Chondrocyte (in vitro differentiated cells): ENCODE measurements at places on chromosomes 12 and 14. TPM values are rescaled to one million over a fixed set of nuclear protein-coding genes. Genes with fewer than 3 reads are reported as not detected.

SBNO1 gene
- 33.5 to 37.7 TPM (median 37.3 TPM) in 3 replicates for total RNA-seq

MDM2 gene
- 146 to 160 TPM (median 158 TPM) in 3 replicates for total RNA-seq

AQP2 gene
- not detected in 3 replicates for total RNA-seq

TOMM20L gene
- not detected in 3 replicates for total RNA-seq

AGAP2 gene
- 1.9 to 3.1 TPM (median 1.9 TPM) in 3 replicates for total RNA-seq

GARIN6 gene
- total RNA-seq: not detected in 3 replicates

MEG3 gene
- total RNA-seq: not detected in 3 replicates

IFNG-AS1 gene
- total RNA-seq: 0.18 to 0.20 TPM in 2 of 3 replicates, not detected in the other

KRT76 gene
- not detected in 3 replicates for total RNA-seq

CABP1 gene
- not detected in 3 replicates for total RNA-seq

GSC gene
- not detected in 3 replicates for total RNA-seq

DNA sequence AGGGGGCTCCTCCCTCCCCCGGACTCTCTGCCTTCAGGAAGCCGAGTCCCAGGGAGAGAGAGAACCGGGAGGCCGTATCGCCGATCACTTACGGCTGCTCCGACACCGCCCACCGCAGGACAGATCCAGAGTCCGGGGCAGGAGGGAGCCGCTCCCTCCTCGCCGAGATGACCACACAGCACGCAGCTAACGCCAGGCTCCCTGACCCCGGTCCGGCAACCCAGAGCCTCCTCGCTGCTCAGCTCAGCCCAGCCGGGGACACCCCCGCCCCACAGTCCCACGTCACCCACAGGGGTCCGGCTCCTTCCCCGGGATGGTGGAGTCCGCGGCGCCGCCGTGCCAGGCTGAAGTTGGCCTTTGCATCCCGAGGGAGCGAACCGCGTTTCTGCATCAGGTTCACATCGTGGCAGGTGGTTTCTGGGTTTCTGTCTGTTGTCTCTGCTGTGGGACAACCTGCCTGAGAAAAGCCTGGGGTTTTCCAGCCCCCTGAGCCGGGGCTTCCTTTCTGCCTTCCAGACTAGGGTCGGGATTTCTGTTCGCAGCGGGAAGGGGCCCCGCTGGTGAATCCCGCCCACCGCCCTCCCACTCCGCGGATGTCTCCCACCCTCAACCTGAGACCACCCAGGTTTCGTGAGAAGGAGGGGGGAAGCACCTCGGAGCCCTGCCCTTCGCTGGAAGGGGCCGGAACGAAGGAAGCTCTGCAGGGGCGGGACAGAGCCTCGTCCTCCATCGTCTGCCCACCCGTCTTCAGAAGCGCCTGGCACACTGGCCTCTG lies 61.2 kb downstream of the NOC4L start:
- DNase-seq: no peak

- DNase-seq: no peak
Measured at GRCh38 chr14:23831596-23831995, 122.0 kb upstream of the DHRS4 start.

DNA sequence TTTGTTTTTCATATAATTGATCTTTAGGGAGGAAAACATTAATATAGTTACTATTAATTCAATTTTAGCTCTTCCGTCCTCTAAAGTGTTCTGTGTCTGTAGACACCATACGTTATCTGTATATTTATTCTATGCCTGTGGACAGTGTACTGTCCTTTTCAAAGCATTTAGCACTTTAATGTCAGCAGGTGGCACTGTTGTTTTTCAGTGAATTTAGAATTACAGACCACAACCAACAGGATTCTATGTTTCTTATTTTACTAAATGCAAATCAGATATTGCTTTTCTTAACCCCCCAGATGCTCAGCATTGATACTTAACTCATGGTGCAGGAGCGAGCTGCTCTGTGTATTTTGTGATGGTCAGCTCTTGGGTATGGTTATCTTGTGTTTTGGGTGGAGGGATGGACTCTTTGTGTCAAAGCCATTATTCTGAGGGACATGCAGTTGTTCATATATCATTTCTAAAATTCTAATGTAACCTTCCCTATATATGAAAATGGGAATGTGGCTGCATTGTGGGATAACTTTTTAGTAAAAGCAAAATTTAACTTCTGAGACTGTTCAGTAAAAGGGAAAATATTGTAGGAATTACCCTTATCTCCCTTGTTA lies 65.2 kb downstream of the PAPOLA start:
- DNase-seq: no peak

GRCh38 chr12:77830583-77831351 lies at the start of gene NAV3:
Gene NAV3 (plus strand): TSS chr12:77830894. CDS start chr12:77831462, 568 bp downstream.
- DNase-seq: no peak

- no peak for DNase-seq
Measured at GRCh38 chr12:77489331-77489970, 341.2 kb upstream of the NAV3 start.

DNA sequence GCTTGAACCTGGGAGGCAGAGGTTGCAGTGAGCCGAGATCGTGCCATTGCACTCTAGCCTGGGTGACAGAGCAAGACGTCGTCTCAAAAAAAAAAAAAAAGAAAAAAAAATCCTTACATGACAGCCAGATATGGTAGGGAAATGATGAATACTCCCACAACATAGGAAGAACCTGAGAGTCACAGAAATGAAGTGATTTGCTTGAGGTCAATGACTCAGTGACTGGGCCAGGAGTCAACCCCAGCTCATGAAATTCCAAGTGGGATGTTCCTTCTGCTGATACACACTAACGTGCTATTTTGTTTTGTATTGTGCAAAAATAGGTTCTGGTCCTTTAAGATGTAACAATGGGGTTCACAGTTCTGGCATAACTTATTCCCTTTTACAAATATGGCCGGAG lies 9.0 kb downstream of the RHOF start:
- no peak for DNase-seq

DNA sequence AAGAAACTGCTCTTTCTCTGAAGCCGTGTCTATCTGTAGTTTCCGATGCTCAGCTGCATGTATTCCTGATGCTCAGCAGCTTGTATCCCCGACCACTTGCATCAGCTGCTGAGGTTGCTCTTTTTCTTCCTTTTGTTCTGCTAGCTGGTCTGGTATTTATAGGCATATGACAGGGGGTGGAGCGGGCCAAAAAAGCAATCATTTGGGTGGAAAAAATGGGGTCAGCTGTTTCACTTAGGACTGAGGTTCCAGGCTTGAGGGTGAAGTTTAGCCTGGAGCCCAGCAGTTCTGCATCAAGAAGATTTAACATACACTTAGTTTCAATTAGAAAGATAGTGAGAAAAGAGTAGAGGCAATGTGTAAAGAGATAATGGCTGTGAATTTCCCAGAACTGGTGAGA lies 23.6 kb upstream of the AMN1 start:
- DNase-seq: no peak

DNA sequence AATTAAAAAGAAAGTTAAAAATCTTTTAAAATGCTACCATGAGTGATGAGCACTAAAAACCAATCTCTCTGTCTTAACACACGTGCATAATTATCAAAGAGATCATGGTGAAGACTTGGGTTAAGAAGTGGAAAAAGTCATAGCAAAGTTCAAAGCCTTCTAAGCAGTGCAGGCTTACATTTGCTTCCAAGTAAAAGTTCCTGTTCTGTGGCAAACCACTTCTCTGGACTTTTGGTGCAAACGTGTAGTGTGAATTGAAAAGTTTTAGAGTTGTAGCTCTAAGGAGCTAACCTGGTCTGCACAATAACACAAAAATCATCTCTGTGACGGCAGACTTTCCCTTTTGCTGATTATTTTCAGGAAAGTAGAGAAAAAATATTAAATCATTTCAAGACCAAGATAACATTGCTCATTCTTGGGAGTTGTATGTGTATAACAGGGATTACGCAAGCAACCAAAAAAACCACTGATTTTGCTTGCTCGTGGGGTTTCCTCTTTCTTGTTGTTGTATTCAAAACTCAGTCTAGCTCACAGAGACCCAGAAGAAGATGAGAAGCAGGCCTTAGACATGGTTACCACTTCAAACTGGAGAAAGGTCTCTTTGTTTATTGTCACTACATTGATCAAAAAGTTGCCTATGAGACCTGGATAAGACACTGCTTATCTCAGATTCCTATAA lies 2.3 kb upstream of the GLIPR1 start:
- no peak for DNase-seq

DNA sequence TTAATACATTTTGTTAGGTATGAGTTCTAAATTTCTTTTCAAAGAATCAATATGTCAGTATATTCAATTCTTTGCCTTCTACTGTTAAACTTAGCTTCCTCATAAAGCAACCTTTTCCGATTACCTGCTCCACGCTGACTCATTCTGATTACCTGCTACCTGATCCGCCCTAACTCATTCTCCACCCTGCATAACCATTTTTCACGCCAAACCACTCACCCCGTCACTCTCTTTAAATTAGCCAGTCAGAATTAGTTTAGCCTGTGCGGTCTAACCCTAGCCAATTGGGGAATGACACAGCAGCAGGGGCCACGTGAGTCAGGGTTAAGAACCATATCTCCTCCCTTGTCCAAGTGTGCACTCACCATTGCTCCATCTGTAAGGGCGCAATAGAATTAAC lies 72.2 kb upstream of the FICD start:
- no peak for DNase-seq

- DNase-seq: no peak
Measured at GRCh38 chr12:42871816-42872215, 282.3 kb upstream of the PRICKLE1 start.

DNA sequence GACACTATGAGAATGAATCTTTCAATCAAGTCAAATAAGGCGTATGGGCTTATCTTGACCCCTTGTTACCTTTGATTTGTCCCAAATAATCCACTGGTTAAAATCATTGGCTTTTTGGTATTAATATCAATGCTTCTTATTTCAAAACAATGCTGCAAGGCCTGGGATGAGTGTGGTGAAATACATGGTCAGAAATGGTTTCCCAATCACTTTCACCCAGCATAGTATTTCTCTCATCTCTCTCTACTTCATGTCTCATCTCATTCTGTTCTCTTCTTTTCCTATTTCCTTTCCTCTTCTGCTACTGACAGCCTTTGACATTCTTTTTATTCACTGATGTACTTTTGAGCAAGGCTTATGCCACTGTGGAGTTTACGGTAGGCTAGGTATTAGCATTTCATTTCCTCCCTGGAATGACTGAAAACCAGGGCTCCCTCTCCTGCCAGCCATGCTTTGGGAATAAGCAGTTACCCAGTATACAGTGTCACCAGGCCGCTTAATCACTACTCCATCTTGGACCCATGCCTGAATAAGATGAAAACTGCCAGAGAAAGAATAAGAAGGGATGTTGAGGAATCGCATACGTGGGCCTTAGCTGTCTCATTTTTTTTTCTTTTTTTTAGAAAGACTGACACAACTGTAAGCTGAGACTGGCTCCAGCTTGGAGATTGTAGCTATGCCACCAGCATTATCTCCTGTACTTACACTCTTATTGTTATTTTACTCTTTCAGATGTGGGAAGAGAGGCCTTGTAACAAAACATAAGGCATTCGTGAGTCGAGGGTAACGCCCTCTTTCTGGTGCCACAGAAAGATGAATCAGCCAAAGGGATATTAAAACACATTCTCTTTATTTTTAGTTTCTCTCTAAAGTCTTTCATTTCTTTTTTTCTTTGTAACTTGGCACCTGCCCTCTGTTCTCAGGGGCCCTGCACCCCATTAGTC lies 53.5 kb downstream of the IGF1 start:
- no peak for DNase-seq

GRCh38 chr14:88559852-88560251 lies 3.0 kb upstream of the ZC3H14 start:
- DNase-seq: no peak

DNA sequence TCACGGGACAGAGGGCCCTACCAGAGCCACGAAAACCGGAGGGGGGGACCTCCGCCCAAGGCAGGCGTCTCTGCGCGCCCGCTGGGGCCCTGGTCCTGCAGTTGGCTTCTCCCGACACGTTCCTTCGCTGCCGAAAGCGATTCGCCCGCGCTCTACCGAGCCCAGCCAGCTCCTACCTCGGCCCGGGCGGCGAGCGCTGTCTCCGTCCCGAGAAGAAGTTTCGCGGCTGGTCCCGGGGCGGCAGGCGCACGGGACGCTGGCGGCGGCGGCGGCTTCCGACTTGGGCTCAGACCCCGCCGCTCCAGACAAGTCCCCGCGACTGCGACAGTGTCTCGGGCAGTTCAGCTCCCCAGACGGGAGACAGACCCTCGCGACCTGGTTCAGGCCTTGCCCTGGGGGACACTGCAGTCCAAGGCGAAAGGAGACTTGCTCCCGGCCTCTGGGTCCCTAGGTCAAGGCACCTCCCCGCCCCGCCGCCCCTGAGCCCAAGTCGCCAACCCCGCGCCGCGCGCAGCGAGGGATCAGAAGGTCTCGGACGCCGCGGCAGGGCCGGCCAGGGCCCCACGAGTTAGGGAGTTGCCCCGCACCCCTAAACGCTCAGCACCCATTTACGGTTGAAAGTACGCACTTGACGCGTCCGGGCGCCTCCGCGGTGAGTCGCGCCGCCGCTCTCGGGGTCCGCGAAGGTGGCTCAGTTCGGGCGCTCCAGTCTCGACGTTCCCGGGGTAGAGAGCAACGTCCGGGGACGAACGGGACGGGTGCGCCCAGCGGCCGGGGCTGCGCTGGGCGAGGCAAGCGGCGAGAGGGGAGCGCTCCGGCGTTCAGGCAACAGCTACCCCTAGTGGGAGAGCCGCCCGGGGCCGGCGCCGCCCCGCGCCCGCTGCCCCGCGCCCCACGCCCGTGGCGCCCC lies 1.4 kb upstream of the DIO3 start:
- peak; percentile 88 for DNase-seq

DNA sequence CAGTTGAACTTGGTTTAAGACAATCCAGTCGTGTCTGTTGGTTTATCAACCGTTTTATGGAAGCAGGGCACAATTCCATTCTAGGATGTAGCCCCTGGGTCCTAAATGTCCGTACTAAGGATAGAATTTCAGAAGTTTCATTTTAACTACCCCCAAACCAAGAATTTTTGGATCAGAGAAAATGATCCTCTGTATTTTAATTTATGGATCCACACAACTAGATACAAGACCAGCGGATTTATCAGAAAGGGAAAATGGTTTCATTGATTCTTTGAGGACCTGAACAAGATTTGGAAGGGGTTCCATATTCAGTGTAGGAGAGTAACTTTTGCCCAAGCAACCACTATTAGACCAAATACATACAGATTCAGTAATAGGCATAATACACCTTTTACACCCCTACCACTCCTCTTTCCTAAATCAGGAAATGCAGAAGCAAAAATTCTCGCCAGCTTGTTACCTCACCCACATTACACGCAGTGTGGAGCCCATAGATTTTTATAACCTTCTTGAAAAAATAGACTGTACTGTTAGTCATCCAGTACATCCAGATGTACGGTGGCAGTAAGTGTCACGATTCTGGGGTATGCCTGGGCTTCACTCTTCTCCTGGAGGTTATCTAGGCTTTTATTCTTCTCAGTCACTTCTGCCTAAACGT lies 1.4 kb upstream of the FBXL14 start:
- DNase-seq: no peak

GRCh38 chr12:43882578-43883178 lies 46.8 kb downstream of the TMEM117 start:
- no peak for DNase-seq

- no peak for DNase-seq
Measured at GRCh38 chr12:54232790-54233189, 44.0 kb upstream of the SMUG1 start.

- no peak for DNase-seq
Measured at GRCh38 chr14:20998674-20999366, at the start of gene SLC39A2. Gene SLC39A2 (plus strand): TSS chr14:20999293. CDS start chr14:20999447, 154 bp downstream.

DNA sequence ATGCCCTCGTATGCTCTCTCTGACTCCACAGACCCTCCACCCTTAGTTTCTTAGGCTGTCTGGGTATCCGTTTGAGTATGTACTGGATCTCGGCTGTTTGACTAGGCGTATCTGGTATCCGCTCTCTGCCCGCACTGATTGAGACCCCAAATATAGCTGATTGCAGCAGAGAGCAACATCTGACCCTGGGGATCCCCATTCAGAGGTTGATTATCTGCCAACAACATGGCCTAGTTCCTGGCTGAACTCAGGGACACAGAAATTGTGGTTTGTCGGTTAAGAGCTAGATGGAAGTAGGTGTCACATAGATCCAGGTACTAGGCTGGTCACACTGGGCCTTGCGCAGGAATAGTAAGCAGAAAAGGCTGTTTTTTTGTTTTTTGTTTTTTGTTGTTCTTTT lies 359.9 kb downstream of the FUT8 start:
- DNase-seq: no peak
